ENCODE measurements at places on chromosomes 7 and 10.

DNA sequence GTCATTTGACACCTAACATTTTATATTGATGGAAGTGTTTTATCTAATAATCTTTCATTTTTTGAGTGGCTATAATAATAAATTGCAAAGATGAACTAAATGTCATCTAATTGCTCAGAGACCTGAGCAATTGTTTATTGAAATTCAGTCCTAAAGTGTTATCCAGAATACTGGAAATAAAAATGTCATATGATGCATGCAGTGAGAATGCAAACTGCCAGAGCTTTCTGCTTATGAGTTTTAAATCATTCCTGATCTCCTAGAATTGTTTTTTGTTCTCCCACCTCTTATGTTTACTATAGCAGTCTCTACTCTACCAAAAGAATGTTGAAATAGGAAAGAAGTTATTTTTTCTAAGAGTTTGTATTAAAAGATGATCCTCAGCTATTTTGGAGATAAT lies 116.7 kb downstream of the FOXP2 start:
- DNase-seq = no peak

DNA sequence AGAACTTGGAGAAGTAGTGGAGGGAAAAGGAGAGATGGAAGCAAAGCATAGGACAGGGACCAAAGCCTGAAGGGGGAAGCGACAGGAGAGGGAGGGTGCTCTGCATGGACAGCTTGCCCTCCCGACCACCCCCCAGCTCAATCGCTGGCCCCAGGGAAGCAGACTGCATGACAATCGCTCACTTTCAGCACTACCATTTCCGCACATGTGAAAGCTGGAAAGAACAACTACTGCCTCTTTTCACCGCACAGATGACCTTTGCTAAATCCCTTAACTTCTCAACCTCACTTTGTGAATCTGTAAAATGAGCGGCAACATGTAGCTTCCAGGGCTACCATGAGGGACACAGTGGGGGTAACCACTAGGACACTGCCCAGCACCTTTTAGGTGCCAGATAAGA lies 17.1 kb downstream of the VOPP1 start:
- no peak for DNase-seq

GRCh38 chr10:73207883-73208282 lies 39.2 kb downstream of the DNAJC9 start:
- no peak for DNase-seq

DNA sequence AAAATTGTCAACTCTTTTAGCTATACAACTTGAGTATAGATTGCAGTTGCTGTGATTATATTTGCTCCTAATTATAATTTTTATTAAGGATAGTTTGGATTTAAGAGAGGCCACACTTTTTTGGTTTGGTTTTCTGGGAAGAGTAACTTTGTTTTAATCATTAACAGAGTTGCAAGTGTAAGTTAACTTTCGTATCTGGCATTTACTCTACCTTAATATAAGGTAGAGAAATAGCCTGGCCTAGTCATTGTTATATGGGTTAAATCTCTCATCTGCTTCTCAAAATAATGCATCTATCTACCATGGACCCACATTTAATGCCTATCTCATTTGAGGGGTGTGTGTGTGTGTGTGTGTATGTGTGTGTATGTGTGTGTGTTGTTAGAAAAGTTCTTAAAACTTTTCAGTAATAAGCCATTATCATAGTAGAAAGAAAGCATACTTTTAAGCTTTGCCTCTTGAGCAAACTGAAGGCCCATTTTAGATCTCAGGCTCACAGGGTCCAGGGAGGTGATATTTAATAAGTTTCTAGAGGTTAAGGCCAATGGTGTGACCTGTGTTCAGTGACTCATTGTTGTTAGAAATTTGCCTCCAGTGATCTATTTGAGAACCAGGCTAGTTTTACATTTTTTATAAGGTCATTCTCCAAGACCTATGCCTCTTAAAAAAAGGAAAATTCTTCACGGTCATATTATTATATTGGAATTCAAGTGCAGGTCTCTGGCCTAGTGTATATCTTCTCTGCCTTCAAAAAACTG lies 10.9 kb upstream of the TEX47 start:
- DNase-seq = no peak

DNA sequence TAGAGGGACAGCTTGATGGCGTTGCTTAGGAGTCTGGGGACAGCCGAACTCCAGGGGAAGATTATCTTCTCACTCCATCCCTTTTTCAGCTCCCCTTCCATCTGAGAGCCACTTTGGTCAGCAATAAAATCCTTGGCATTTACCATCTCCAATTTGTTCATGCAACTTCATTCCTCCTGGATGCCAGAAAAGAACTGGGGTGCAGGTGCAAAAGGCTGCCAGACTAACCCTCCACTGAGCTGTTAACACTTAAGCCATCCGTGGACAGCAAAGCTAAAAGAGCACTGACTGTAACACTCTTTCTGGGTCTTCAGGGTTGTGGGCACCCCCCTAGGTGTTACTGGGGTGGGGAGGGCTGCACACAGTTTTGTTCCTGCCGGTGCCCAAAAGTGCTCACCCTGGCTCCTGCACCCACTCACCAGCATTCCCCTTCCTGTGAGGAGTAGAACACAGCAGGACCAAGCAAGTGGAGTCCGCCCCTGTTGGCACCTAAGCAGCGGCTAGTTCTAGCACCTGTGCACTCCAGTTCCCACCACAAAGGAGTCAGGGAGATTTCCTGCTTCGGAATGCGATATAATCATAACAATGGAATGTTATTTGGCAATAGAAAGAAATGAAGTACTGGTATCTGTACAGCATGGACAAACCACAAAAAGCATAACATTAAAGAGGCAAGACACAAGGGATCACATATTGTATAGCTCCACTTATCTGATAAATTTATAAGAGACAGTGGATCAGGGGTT lies 95.1 kb downstream of the NPY start:
- peak; percentile 13 for DNase-seq

- peak; percentile 71 for DNase-seq
These were observed 6.6 kb upstream of the INSIG1 start for GRCh38 chr7:155291045-155291530.

DNA sequence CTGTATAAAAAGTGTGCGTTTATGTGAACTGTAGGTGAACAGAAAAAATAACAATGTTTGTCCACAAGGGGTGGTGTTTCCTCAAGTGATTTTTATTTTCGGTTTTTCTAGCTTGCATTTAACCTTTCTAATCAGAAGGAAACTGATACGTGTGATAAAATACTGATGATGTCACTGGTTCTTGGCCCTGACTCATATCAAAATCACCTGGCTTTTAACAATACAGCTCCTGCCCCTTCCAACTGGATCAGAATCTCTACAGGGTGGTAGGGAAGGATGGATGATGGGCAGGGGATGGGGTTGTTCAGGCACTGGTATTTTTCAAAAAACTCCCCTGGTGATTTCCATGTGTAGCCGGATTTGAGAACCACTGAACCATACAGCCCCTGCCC lies 10.9 kb downstream of the NPFFR1 start:
- peak; percentile 45 for DNase-seq

GRCh38 chr7:46633200-46633599 lies 712.1 kb upstream of the IGFBP3 start:
- no peak for DNase-seq

- DNase-seq = no peak
These were observed 714.0 kb upstream of the GHITM start for GRCh38 chr10:83425306-83425705.

GRCh38 chr10:7618461-7618860 lies 48.3 kb downstream of the ITIH5 start:
- no peak for DNase-seq

DNA sequence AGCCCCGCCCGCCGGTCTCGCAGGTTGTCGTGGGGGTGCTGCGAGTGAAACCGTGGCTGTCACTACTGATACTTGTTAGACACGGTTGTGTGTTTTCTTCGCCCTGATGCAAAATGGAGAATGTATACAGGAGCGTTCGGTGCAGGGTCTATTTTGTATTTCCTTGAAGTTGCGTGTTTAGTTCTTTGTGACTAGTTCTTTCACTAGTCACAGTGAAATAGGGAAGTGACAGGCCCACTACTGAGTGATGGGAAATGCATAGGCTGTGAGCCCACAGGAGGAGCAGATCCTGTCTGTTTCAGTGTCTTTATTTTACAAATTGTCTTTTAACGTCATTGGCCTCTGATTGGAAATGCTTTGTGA lies 675 bp downstream of the ABRAXAS2 start:
- DNase-seq = no peak

DNA sequence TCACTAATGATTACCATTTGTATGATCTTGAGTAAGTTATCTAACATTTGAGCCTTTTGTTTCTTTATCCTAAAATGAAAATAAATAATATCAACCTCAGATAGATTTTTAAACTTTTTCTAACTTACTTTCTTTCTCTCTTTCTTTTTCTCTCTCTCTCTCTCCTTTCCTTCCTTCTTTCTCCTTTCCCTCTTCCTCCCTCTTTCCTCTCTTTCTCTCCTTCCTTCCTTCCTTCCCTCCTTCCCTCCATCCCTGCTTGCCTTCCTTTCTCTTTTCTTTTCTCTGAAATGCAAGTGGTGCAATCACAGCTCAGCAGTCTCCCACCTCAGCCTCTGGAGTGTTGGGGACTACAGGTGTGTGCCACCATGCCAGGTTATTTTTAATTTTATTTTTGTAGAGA lies 132.9 kb upstream of the ASAH2 start:
- DNase-seq = no peak

DNA sequence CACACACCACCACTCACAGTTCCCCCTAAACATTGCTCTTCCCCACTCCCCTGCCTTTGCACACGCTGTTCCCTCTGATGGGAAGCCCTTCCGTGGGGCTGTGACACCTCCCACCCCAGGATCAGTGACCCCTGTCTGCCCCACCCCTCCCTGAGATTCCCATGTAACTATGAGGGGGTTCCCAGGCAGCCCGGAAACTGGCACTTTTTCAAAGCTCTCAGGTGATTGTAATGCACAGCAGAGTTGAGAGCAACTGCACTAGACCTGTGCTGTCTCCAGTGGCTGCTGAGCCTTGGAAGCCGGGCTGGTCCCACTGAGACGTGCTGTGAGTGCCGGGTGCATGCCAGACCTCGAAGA lies 29.8 kb downstream of the GPRIN2 start:
- peak; percentile 22 for DNase-seq

DNA sequence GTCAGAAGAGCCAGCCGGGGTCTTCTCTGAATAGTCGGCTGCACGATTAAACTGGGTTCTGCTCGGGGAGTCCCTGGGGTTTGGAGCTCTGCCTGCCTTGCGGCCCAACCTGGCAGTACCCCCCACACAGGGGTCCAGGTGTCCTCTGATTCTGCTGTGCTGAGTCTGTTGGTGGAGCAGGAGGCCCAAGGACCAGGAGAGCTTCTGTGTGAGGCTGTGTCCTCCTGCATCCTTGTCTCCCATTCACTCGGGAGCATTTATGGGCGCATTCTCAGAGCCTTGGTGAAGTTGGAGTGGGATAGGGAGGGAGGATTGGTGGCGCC lies 14.2 kb downstream of the INPP5A start:
- DNase-seq = no peak

DNA sequence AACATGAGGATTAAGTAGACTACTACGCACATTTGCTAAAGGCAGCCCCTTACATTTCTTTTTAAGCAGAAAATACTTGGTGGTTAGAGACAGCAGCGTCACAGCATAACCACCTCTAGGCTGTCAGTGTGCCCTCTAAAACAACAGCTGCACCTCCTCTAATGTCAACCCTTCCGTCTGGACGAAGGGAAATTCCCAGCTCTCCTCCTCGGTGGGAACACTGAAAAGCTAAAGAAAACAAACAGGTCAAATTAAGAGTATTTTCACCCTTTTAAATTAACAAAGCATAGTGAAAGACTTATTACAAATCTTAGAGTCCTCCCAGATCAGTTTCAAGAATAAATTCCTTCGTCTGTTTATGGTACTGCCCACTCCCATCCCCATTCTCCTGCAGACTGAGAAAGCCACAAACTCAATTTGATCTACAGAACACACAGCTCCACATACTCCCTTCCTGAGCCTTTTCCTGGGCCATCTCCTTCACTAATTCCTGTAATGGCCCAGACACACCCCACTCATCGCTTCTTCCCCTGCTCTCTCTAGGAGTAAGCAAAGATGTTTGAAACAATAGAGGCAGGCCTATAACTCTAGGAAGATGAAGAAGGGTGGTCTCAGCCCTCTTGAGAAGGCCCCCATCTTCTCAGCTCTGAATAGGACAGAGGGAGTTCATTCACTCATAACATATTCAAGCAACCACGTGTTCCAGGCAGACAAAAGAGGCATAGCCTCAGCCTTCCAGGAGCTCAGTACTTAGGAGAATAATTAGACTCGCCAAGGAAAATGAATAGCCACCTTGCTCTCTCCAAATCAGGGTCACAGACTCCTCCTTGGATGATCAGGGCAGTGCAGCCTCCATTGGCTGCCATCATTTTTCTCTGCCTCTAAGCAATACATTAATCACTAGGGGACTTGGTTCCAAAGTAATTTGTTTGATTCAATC lies 47.5 kb upstream of the HNRNPH3 start:
- peak; percentile 5 for DNase-seq

DNA sequence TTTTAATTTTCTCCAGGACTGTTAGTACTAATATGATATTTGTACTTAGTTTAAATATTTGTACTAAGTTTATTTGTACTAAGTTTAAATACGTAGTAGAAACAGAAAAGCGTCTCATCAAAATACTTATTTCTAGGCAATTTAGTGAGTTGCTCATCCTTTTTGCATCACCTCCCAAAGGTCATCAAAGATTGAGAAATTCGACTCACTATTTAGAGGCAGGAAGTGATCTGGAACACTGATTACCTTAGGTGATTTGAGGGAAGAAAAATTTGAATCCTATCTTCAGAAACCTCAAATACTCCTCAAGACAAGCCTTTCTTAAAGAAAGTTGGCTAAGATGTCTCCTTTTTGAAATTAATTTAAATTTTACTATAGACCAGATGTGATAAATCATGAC lies 14.5 kb downstream of the WNT16 start:
- peak; percentile 40 for DNase-seq

GRCh38 chr7:74606101-74606908 lies 51.2 kb upstream of the GTF2I start:
- no peak for DNase-seq
